ENCODE measurements at places on chromosomes 1 and 21.
A peak's percentile ranks its signal among the peaks of the same experiment; 100 is the strongest.

- DNase-seq, result peak; percentile 12
These were observed 81.2 kb downstream of the VWA5B1 start for GRCh38 chr1:20371883-20372282.

GRCh38 chr1:53631622-53632310, 107.2 kb downstream of the GLIS1 start:
- DNase-seq, result no peak

- DNase-seq, result no peak
These were observed 37.5 kb upstream of the GRIK3 start for GRCh38 chr1:37071829-37072228.

DNA sequence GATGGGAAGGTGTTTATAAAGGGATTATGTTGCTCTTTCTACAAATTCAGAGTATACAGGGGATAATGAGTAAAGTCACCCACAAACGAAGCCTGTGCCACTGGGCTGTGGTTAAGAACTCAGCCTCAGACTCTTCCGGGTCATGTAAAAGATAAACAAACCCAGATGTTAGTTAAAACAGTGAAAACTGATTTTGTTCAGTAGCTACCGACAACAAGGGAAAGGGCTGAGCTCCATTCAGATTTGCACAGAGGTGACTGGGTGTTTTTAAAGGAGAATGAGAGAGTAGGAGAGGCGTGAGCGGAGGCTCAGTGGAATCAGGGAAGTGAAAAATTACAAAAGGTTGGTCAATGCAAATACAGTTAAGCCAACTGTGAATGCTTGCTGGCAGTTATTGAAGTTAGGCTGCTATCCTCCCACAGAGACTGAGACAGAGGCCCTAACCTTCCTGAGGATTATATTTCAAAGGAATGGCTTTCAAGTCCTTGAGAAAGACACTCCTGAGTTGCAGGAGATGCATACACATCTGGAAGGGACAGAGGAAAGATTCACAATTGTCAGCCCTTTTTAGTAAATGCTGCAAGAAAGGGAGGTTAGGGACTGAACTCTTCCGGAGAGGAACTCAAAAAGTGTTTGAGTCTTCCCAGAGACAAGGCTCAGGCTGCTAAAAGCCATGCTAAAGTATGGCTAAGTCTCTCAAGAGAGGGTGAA, 29.9 kb upstream of the SAMD13 start:
- DNase-seq, result no peak

GRCh38 chr1:203621559-203622262, 4.9 kb upstream of the ATP2B4 start:
- DNase-seq, result peak; percentile 51

DNA sequence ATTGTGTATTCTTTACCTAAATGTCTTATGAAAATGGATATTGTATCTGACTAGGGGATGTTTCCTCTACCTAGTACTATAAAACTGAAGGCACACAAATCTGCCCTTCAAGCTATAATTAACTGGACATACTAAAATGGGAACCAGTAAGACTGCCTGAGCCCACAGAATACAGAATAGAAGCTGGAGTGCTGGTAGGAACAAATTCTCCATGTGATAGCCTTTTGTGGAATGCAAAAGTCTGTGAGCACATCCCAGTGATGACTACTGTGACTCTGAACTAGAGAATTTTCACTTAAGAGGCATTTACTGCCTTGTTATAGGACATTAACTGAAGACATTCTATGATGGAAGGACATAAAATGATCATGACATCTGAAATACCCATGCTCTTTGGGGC, 30.3 kb downstream of the KIFAP3 start:
- DNase-seq, result no peak

GRCh38 chr1:58884706-58885661, 101.1 kb upstream of the JUN start:
- peak; percentile 13 for DNase-seq

DNA sequence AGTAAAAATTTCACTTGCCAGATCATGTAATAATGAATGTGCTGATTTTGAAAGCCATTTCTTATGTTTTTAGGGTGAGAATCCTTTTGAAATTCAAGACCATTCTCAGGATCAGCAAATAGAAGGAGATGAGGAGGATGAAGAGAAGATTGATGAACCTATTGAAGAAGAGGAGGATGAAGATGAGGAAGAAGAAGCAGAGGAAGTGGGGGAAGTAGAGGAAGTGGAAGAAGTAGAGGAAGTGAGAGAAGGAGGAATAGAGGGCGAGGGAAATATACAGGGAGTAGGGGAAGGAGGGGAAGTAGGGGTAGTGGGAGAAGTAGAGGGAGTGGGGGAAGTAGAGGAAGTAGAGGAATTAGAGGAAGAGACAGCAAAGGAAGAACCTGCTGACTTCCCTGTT, 32.4 kb downstream of the ZNF326 start:
- DNase-seq, result no peak

DNA sequence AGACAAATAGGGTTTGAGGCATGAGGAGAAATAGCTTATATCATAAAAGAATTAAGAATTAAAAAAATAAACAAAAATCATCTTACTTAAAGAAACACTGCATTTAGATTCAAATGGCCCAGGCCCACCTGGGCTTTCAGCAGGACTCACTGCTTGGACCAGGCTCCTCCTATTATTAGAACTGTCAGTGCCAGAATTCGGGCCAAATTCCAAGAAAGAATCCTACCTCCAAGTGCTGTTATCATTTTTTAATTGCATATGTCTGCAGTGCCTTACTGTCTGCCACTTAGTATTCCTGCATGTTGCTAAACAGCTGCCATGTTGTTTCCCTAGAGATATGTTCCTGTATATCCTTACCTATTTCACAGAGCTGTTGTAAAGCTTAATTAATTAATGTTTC, 112.0 kb downstream of the BARHL2 start:
- no peak for DNase-seq

- DNase-seq, result no peak
These were observed 467.9 kb downstream of the SIPA1L2 start for GRCh38 chr1:232162001-232162400.

- no peak for DNase-seq
These were observed 27.9 kb upstream of the RLF start for GRCh38 chr1:40133312-40133665.

- DNase-seq, result no peak
These were observed 51.9 kb downstream of the RC3H1 start for GRCh38 chr1:173970252-173970651.

- DNase-seq, result no peak
These were observed 110.9 kb downstream of the KCNJ15 start for GRCh38 chr21:38367646-38368045.

DNA sequence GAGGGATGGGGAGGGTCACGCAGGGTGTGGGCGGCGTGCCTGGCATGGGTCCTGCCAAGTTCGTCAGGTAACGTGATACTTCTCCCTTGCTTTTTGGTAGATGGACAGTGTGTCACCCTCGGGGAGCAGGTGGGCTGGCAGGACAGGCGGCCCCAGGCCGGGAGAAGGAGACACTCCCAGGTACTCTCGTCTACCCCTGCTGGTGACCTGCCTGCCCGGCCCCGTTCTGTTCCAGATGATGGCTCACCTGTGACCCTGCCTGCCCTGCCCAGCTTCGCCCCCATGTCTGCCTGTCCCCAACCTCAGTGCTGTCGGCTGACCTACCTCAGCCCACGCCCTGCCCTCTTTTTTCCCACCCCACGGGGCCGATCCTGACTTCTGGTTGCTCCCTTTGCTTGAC, 144.7 kb downstream of the PCBP3 start:
- DNase-seq, result no peak

GRCh38 chr21:43933199-43933598, 68.2 kb downstream of the AGPAT3 start:
- no peak for DNase-seq

DNA sequence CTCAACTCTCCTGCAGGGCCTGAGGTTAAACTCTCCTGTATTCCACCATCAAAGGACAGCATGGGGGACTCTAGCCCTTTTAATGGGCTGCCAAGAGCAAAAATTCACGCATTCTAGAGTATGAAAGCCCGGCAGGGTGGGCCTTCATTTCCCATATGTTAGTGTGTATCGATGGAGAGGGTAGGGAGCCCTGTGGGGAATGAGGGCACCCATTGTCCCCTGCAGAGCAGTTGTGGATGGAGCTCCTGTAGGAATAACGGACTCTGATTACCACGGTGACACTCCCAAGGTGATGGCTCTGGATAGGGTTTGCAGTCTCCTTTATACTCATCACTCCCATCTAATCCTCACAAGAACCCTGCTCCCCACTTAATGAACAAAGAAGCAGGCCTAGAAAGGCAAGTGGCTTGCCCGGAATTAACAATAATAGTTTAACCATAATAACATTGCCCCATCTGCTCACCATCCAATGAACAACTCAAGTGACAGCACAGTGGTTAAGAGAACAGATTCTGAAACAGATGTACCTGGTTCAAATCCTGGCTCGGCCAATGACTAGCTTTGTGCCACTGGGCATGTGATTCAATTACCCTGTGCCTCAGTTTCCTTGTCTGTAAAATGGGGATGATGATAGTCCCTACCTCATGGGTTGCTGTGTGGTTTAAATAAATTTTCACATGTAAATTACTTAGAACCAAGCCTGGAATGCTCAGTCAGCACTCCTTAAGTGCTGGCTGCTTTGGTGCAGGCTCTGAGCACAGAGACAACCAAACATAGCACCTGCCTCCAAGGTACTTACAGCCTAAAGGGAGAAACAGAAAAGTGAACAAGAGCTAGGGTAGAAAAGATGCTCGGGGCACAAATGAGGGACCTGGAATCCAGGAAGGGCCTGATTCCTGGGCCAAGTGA, 29.0 kb downstream of the HIVEP3 start:
- DNase-seq, result no peak

GRCh38 chr1:101902199-101902598, 94.5 kb downstream of the OLFM3 start:
- DNase-seq, result no peak

- DNase-seq, result no peak
These were observed 83.9 kb downstream of the MAST2 start for GRCh38 chr1:45887156-45887842.

DNA sequence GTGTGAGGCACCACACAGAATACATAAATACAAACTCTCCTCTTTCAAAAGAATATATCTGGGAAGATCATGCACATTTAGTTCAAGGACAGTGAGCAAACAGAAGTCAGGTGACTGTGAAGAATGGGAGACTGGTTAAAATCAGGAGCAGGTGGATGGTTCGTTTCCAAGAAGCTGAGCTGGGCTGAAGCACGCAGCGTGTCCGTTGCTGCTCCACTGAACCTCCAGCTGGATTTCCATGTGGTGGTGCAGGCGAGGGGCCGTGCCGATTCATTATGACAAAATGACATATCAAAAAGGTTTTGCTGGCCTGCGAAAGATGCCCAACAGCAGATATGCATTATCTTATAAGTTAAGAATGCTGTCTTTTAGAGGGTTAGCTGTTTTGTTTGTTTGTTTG, 66.0 kb downstream of the OLIG1 start:
- DNase-seq, result no peak

DNA sequence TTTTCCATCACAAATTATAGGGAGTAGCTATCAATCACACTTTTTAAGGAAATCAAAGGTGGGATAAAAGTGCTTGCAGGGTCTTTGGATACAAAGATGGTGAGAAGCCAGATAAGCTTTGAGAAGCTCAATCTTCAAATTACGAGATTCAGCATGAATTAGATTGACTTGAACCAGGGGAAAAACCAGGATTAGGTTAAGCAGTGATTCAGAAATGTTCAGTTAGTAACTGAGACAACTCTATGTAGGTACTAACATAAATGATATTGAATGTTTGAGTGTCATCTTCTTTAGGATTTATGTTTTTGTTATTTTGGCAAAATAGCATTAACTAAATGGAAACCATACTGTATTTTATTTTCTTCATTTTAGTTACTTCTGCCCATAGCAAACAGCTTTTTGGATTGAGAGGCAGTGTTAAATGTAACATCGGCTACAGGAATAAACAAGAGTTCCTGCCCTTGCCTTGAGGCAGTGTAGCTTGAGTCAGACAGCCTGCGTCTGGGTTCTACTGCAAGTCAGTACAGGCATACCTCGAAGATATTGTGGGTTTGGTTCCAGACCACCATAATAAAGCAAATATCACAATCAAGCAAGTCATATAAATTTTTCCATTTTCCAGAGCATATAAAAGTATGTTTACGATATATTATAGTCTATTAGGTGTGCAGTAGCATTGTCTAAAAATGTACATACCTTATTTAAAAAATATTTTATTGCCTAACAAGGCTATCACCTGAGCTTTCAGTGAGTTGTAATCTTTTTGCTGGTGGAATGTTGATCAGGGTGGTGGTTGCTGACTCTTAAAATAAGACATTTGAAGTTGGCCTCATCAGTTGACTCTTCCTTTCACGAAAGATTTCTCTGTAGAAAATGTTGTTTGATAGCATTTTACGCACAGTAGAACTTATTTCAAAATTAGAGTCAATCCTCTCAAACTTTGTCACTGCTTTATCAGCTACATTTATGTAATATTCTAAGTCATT, 36.9 kb upstream of the BACH1 start:
- no peak for DNase-seq

- no peak for DNase-seq
These were observed 47.7 kb downstream of the DHRS3 start for GRCh38 chr1:12570291-12570690.

GRCh38 chr1:31663622-31664452, 19.2 kb upstream of the PEF1 start:
- DNase-seq, result peak; percentile 27

DNA sequence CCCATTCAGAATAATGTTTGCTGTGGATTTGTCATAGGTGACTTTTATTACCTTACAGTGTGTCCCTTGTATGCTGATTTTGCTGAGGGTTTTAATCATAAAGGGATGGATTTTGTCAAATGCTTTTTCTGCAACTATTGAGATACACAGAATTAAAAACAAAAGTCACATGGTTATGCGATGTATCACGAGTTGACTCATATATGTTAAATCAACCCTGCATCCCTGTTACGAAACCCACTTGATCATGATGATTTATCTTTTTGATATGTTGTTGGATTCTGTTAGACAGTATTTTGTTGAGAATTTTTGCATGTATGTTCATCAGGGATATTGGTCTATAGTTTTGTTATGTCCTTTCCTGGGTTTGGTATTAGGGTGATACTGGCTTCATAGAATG, 10.7 kb upstream of the OR2T34 start:
- no peak for DNase-seq

- DNase-seq, result no peak
These were observed 48.8 kb downstream of the EDN2 start for GRCh38 chr1:41435570-41436178.

DNA sequence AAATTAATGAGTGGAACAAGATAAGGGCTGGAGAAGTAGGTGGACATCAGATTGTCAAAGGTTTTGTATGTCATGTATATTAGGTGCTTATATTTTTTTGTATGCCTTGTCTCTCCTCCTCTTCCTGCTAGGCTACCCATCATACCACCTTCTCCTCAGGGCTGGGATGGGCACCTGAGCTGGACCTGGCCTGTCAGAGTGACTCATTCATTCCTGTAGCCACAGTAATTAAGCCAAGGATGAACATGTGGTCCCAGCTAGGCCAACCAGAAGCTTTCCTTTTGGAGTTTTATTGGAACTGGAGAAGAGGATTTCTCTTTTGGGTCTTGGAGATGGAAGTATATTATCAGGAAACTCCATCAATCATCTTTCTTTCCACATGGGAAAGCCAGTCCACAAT, 21.2 kb downstream of the PTGS2 start:
- DNase-seq, result no peak

Data from T-helper 2 cell treated with Interferon-gamma antibody and Interleukin-4, amounts not matched to agents 5 μg/mL and 100 μg/mL, for 36 hours (primary cell).